ENCODE measurements at places on chromosomes 11 and 22.

- DNase-seq, result no peak
These were observed 9.9 kb upstream of the GNB1L start for GRCh38 chr22:19864538-19865106.

- no peak for DNase-seq
These were observed 37.2 kb downstream of the PPP6R3 start for GRCh38 chr11:68497761-68498160.

- no peak for DNase-seq
These were observed 36.2 kb downstream of the SBF1 start for GRCh38 chr22:50438305-50439275.

- DNase-seq, result no peak
These were observed 20.4 kb downstream of the MRPL48 start for GRCh38 chr11:73808052-73808451.

DNA sequence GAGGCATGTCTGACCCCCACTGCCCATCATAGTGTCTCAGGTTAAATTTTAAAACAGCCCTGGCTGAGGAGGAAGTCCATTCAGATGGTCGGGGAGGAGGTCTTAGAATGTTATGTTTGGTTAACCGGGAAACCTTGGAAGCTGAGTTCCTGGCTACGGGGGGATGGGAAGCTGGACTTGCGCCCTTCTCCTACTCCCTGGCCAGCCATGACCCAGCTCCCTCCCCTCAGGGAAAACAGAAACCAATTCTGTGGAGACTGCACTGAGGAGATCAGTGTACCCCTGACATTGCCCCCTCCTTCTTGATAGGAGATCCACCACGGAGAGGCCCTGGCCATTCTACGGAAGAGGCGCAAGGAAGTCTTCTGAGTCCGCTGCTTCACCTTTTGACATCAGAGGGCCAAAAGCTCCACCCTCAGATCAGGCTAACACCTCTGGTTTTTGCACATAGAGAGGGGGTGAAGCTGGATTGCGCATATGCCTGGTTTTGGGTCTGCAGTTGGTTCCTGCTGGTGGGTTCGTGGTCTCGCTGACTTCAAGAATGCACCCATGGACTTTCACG lies 2.7 kb upstream of the KRTAP5-9 start:
- no peak for DNase-seq

DNA sequence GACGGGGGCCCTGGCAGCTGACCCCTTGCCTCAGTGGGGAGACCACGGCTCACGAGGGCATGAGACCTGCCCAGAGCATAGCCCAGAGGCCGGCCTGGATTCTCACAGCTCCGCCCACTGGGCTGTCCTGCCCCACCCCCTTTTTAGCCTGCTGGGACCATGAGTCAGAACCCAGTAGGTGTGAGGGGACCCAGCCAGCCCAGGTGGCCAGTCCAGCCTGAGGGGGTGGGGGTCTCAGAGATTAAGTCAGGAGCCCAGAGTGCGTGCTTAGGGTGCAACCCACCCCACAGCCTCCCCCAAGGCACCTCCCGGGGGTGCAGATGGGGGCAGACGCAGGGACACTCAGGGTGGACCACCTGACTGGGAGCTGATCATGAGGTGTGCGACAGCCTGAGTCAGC lies 40.1 kb upstream of the PPARA start:
- DNase-seq, result no peak

DNA sequence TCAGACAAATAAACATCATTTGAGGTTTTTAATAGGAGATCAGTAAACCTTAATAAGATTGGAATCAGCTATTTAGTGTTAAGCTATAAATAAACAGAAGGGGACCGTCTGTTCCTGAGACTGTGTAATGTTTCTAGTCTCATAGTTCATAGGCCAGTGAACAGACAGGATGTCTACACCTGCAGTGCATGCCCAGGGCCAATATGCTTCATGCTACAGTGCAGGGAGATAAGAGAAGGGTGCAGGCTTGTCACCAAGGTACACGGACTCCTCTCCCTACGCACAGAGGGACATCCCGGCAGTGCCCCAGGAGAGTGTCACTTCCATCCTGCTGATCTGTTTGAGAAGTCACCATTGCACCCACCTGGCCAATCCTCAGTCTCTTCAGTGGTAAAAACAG lies 148.6 kb downstream of the OPCML start:
- no peak for DNase-seq

- no peak for DNase-seq
These were observed 17.7 kb upstream of the CDON start for GRCh38 chr11:126080161-126080941.

DNA sequence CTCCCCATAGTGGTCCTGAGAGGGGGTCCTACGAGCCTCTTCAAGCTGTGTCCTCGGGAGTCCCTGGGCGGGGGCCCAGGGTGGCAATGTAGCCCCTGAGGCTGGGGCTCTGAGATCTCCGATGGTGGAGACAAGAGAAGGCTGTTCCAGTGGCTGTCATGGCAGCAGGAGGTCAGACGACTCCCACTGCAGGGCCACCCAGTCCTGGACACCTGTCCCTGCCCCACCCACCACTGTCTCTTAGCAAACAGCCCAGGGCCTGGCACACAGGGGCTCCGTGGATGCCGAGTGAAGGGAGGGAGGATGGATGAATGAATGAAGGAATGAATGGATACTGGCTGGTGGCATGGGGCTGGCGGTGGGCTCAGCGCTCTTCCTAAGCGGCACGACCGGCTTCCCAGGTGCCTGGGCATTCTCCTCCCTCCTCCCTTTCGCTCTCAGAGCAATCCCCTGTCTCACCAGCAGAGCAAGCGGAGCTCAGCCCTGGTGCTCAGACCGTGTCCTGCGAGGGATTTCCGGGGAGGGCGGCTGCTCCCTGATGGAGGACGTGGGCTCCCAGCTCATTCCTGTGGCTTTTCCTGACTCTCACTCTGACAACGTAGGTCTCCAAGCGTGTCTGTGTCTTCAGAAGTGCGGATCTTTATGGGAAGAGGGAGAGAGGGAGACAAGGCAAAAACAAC lies 1272.6 kb downstream of the BRD1 start:
- DNase-seq, result no peak

DNA sequence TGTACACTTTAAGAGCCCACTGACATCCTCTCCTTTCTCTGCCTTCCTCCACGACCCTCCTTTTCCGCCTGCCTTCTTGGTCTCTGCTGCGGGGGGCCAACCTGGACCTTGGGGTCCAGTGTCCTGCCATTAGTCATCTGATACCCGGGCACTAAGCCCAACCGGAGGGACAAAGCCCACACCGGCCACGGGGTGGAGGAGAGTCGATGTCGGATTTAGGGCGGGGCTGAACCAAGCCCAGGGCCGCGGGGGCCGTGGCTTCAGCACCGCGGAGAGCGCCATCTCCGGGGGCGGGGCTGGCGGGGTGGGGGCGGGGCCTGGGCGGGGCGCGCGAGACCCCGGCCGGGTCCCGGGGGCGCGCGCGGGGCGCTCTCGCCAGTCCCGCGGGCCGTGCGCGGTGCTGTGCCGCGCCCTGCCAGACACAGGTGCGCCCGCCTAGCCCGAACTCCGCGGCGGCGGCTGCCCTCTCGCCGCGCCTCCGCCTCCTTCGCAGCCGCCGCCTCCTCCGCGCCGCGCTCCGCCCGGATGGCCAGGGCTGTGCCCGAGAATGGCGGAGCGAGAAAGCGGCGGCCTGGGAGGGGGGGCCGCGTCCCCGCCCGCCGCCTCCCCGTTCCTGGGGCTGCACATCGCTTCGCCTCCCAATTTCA lies at the start of gene MAPK8IP1:
Gene MAPK8IP1 (plus strand): TSS at position 378 of the 647 bp plus-strand sequence. CDS start 170 bp downstream, at position 548.
- peak; percentile 33 for DNase-seq

DNA sequence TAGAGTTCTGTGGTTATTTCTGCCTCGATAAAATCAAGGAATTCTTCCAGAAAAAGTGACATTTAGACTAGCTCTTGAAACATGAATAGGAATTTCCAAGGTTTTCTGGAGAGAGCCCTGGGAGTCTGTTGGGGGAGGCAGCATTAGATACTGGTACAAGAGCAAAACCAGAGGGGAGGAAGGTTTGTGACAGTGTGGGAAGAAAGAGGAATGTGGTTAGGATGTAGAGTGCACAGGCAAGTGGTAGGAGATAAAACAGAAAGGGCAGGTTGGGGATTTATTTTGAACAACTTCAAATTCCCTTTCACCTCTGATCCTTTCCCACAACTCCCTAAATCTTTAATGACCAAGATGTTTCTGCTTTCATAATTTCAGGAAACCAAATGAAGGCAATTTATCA lies 588.4 kb downstream of the METTL15 start:
- no peak for DNase-seq

DNA sequence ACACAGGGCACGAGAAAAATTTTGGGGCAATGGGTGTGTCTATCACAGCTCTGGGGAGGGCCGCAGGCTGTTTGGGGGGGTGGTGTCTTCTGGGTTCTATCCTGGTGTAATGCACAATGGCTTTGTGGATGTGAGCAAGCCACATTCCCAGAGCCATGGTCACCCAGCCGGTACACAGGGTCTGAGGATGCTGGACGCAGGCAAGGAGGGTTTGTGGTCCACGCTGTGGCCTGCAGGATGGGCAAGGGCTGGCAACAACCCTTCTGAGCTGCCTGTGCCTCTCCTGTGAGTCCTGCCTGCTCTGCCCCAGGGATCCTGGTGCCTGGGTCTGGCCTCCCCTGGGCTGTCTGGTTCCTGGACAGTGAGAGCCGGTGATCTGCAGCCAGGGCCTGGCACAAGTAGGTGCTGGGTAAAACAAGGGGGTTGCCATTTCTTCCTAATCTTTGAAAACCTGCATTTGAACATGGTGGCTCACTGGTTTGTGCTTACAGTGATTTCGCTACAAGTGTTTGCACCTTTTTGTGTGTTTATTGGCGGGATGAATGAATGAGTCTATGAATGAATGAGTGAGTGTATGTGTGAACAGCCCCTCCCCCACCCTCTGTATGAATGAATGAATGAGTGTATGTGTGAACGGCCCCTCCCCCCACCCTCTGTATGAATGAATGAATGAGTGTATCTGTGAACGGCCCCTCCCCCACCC lies 4.4 kb upstream of the MRPL23 start:
- no peak for DNase-seq

DNA sequence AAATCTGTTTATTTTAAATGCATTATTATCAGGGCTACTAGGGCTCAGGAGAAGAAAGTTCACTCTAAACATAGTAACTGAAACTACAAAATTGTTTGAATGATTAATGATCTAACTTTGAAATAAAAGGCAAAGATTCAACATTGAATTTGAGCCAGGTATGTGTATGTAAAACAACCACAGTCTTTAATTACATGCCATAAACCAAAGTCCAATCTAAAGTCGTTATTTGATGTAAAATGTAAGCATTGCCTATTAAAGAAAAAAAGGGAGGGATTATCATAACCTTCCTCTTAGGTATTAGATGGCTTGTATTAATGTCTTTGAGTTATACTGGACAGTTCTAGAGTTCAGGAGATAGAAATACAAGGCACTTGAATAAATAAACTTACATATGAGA lies 25.2 kb upstream of the PANX1 start:
- no peak for DNase-seq

DNA sequence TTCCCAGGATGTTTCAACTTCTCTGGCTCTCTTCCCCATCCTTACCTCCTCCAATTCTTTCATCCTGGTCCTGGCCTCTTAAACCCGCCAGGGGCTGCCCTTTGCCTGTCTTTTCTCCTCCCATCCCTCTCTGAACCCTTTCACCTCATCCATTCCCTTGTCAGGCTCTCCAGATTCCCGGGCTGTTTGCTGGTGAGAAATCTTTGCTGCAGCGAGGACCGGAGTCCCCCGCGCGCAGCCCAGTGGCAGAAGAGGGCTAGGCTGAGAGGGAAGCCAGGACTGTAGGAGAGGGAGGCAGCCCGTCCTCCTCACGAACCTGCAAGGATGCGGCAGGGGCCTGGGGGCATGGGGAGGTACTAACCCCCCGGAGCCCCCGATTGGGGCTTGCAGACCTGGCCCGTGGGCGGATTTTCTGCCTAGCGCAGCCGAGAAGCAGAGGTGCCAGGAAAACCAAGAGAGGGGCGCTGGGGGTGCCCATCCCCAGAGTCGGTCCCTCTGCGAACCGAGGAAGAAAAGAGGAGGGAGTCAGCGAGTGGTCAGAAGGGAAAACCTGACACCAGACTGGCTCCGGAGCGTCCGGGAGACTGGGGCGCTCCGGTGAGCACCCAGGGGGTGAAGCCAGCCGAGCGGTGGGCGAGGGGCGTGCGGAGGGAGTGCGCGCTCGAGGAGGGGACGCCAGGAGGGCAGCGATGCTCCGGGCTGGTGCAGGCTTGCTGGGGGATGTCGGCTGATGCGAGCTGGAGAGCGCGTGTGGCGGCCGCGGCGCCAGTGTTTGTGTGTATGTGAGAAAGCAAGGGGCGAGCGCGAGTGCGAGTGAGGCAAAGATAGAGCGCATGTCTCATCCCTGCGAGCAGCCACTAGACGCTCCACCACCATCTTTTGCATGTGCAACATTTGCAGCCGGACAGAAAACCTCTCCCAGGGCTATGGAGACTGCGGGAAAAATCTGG lies at the start of gene GRIA4:
Gene GRIA4 (plus strand): TSS at position 242 of the 950 bp plus-strand sequence. CDS start 925 bp downstream, outside the sequence.
- no peak for DNase-seq

Measured in activated T-helper 1 cell treated with Interleukin-2 at 50 U/mL for 16 hours (primary cell).